ENCODE measurements at places on chromosomes 1 and 21.
A peak's percentile ranks its signal among the peaks of the same experiment; 100 is the strongest.

- DNase-seq = no peak
These were observed 341.3 kb upstream of the TMPRSS15 start for GRCh38 chr21:18744840-18745239.

- DNase-seq = no peak
These were observed 14.8 kb upstream of the GPR88 start for GRCh38 chr1:100523038-100523652.

GRCh38 chr1:65703853-65704252 lies 88.8 kb upstream of the PDE4B start:
- DNase-seq = no peak

GRCh38 chr1:33792651-33793050 lies 71.2 kb upstream of the HMGB4 start:
- no peak for DNase-seq

- no peak for DNase-seq
These were observed 25.3 kb downstream of the MIXL1 start for GRCh38 chr1:226248796-226249195.

GRCh38 chr21:37226041-37226920 lies 40.9 kb downstream of the VPS26C start:
- no peak for DNase-seq

GRCh38 chr1:223515421-223515820 lies 122.2 kb downstream of the CCDC185 start:
- DNase-seq = no peak

DNA sequence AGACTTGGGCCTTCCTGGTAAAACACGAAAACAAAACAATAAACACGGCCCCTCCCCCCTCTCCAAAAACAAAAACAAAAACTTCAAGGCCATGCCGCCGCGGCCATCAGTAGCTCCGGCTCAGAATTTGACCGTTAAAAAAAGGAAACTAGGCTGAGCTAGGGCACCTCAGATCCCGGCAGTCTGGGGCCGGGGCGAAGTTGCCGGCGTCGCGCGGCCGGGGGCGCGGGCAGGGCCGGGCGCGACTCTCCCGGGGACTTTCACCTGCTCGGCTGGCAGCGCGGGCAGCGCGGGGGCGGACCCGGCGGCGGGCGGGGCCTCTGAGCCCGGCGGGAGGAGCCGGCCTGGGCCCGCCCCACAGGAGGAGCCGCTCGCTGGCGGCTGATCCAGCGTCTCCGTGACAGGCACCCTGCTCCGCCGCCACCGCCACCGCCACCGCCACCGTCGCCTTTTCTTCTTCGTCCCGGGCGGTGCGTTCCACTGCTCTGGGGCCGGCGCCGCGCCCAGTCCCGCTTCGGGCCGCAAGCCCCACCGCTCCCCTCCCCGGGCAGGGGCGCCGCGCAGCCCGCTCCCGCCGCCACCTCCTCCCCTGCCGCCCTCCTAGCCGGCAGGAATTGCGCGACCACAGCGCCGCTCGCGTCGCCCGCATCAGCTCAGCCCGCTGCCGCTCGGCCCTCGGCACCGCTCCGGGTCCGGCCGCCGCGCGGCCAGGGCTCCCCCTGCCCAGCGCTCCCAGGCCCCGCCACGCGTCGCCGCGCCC lies at the start of gene NOS1AP:
NOS1AP (plus strand) TSS at position 358 of the 760 bp plus-strand sequence. CDS start 487 bp downstream, outside the sequence.
- peak; percentile 91 for DNase-seq

DNA sequence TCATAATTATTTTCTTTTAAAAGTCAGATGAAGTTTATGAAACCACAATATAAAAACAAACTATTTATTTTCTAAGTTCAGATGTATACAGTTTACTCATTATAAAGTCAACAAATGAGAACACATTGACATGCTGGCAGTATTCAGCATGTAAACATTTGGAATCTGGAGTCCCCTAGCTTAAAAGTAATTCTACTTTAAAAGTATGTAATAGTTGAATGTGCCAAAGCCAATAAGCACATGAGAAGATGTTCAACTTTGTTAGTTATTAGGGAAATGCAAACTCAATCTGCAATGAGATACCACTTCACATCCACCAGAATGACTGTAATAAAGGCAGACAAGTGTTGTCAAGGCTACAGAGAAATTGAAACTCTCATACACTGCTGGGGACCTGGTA lies 96.6 kb downstream of the RYR2 start:
- no peak for DNase-seq

DNA sequence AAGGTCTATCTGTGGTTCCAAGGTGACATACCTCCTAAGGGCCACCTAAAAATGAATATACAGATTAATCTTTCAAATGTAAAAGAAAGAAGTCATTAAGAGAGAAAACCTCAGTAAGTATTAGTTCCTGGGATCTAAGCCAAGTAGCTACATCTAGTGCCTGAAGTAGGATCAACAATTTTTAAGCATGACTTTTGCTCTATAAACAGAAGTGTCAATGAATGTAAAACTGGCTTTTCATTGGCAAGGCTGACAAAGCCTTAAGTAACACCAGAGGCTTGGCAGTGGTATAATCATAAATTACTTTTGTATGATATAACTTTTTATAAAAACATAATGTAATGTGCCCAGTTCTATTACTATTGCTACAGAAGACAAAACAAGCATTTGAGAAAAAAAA lies 12.2 kb upstream of the ACADM start:
- DNase-seq = no peak

- DNase-seq = peak; percentile 53
These were observed 33.6 kb downstream of the NUAK2 start for GRCh38 chr1:205287767-205288559.

GRCh38 chr1:192108161-192108560 lies 50.1 kb upstream of the RGS18 start:
- DNase-seq = no peak

DNA sequence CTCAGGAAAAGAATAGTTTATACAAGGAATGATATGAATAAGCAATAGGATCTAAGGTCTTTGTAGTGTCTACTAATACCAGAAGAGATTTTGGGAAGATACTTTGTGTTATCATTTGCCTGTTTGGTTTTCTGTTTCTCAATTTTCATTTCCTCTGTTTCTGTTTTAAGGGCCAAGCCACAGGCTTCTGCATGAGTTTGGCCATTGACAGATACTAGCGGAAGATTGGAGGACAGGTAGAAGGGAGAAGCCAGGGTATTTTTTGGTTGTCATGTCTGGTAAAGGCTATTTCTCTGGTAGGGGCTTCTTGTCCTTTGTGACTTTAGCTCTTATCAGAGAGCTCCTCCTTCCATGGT lies 51.4 kb downstream of the HS2ST1 start:
- DNase-seq = no peak

DNA sequence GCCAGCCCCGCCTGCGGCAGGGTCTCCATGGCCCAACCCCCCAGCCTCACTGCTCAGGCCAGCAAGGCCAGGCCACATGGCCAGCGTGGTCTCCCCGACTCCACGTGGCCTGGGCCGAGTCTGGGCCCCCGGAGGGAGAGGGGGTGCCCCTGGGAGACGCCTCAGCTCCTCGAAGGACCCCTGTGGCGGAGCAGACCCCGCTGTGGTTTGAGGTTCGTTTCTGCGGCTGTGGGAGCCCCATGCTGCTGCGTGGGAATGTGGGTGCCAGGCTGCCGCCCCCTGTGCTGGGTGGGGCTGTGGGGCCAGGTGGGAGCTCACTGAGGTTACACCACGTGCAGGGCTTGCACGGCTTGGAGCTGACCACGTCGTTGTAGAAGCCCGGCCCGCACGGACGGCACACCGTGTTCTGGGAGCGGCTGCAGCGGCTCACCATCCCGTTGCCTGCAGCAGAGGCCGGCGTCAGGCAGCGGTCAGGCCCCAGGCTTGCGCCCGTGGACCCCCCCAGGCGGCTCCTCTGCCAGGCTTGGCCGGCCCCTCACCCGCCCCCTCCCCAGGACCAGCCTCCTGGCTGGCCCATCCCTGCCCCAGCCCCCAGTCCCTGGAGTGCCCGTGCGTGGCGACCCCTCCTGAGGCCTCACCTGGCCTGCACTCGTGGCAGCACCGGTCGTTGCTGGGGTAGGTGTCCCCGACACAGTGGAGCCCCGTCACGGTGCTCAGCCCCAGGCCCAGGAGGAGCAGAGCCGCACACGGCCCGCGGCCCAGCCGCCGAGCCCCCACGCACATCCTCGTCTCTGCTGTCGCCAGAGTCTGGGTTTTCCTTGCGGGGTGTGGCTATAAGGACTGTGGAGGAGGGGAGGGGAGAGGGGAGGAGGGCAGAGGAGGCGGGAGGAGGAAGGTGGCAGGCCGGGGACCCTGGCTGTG lies at the start of gene TNFRSF4:
TNFRSF4 (minus strand) TSS at position 809 of the 921 bp plus-strand sequence; CDS start at position 783, 26 bp downstream.
- DNase-seq = no peak

GRCh38 chr1:154969860-154970452 lies 591 bp downstream of the SHC1 start:
- DNase-seq = no peak

GRCh38 chr1:114342376-114342775 lies 168.6 kb downstream of the TRIM33 start:
- no peak for DNase-seq

DNA sequence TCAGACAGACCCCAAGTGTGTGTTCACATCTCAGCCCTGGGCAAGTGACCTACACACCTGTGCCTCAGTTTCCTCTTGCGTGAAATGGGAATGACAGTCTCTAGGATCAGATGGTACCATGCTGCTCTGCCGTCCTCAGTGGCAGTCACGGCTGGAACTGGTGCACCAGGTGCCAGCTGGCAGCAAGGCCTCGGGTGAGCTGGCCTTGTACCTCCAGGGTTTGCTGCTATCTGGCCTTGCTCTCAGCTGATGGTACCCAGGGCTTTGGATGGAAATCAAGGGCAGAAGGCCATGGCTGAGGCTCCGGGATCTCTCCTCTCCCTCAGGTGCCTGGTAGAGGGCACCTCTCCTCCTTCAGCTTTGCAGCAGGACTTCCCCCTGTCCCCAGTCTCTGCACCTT lies 21.3 kb downstream of the TMEM201 start:
- DNase-seq = no peak

DNA sequence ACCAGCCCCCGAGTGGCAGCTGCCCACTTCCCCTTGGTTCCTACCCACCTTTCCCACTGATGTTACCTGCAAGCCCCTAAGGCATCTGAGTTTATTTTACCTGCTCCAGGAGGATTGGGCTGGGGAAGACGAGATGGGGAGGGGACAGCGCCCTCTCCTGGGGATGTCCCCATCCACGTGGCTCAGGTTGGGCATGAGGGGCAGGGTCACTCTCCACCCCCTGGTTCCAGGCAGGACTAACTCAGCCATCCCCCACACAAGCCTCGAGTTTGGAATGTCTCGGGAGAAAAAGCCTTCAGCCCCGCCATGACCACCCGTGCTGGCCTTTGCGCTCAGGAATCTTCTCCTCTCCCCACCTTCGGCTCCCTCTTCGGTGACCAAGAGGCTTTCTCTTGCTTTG lies 90.0 kb downstream of the ARHGEF10L start:
- DNase-seq = no peak

- DNase-seq = no peak
These were observed 117.6 kb upstream of the TMPRSS15 start for GRCh38 chr21:18521204-18521603.

GRCh38 chr1:55696181-55696754 lies 481.1 kb upstream of the USP24 start:
- no peak for DNase-seq

DNA sequence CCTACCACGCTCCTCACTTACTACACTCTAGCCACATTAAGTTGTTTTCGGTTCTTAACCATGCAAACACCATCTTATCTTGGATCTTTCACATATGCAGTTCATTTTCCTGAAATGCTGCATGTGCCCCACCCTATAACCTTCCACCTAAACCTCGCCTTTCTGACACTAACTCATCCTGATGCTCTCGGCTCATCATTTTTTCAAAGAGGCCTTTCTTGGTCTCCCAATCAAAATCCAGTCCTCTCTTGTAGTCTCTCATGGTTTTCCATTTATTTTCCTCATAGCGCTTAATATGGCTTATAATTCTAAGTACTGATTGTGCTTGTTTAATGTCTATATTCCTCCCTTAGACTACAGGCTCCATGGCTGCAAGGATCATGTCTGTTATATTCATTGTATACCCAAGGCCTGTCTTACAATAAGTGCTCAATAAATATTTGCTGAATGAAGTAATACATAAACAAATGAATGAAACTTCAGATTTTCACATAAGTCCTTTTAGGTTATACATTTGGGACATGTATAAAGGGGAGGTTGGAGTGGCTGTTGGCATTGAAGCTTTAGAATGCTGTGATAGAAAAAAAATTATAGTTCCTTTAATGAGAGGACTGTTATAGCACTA lies 79.2 kb upstream of the CDC42BPA start:
- DNase-seq = no peak

GRCh38 chr21:44927587-44928461 lies 7.1 kb upstream of the ITGB2 start:
- DNase-seq = peak; percentile 81

DNA sequence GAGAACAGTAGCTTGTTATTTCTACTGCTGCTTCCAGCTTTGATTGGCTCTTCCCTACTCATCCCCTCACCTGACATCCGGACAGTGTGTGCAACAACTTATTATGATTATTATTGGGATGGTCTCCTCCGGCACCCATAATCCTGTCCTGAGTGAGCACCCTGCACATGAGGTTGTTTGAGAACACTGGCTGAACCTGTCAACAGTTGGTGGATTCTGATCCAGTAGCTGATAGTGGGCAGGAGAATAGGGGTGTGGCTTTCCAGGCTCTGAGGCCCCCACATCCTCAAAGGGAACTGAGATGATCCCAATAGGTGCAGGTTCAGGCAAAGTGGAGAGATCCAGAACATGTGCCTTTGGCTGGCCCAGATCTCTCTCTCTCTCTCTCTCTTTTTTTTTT lies 60.5 kb downstream of the RUNX1 start:
- no peak for DNase-seq

- no peak for DNase-seq
These were observed 18.1 kb downstream of the PLOD1 start for GRCh38 chr1:11952455-11953109.

DNA sequence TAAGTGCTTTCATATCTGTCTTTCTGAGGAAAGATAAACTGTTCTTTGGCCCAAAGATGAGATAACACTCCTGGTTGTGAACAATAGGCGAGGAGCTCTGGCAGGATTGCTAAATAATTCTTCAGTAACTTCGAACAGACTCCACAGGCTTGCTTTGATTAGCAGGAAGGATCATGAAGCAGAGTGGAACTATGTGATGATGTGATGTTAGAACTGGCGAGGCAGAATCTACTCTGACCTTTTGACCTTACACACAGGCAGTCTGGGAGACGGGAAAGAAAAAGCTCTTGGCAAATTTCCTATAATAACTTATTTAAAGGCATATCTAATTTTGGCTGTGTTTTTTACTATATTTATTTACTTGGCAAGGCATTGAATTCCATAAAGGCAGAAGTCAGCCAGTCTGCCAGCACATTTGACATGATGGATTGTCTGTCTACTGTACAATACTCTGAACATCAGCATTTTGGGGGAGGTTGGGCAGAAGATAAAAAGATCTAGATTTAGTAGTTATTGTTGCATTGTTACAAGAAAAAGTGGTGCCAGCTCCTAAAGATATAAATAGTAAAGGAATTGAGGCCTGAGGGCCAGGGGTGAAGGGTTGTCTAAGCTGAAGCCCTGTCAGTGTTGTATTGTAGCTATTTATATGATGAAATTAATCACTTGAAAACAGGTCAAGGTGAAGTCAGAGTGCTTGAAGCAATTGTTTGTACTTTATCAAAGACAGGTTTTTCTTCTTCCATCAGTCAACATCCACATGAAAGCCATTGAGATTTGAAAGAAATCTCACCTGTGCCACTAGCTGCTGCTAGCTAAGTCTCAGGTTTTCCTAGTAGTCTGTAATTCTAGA lies 708.8 kb downstream of the LTN1 start:
- no peak for DNase-seq

All from urothelium cell line (cell line).